ENCODE measurements at places on chromosomes 4 and X. TPM values are rescaled to one million over a fixed set of nuclear protein-coding genes. Genes with fewer than 3 reads are reported as not detected.
A peak's percentile ranks its signal among the peaks of the same experiment; 100 is the strongest.

DNA sequence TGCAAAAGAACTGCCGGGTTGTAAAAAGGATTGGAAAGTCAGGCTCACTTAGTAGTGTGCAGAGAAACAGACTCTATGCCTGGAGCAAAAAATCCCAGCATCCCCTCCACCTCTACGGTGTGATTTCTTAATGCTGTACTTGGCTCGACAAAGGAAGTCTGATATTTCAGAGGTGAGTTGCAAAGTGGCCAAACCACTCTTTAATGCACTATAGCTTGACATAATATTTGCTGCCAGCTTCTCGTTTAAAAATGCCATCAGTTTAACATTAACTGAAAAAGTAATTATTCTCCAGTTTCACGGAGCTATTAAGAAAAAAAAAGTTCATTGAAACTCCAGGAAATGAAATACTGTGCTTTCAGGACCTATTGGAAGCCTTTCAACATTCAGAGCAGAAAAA, 448.3 kb upstream of the ZFP42 start:
- DNase-seq: peak; percentile 10

- peak; percentile 57 for DNase-seq
Measured at GRCh38 chrX:19882066-19882775, 5.2 kb downstream of the SH3KBP1 start.

DNA sequence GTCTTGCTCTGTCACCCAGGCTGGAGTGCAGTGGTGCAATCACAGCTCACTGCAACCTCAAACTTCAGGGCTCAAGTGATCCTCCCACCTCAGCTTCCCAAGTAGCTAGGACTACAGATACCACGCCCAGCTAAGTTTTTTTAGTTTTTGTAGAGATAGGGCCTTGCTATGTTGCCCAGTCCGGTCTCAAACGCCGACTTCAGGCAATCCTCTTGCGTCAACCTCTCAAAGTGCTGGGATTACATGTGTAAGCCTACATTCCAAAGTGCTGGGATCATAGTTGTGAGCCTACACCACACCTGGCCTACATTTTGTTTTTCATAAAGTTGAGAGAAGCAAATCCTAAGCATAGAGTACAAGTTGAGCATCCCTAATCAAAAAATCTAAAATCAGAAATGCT, 42.2 kb downstream of the SMARCA5 start:
- DNase-seq: peak; percentile 1

Gene OTC
- not detected for total RNA-seq

Gene RIPPLY1
- not detected for total RNA-seq

DNA sequence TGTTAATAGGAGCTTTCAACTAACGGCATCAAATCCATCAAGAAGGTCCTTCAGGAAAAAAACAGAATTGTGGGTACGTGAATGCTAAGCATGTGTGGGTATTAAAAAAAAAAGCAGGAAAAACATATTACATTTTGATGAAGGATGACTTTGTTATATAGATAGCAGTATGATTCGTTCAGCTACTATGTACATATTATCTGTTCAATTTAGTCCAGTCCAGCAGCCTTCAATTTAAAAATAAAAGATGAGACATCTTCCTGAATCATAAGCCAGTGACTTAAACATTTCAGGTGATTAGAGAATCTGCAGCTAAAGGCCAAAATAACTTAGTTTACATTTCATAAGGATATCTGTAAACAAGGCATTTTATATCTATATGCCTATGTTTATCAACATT, 63.4 kb downstream of the LCORL start:
- no peak for DNase-seq

GRCh38 chr4:73869130-73870055, at the start of gene CXCL1:
CXCL1 (plus strand) TSS chr4:73869393; CDS start chr4:73869471, 78 bp downstream.
- no peak for DNase-seq

Gene SLC9B1
- not detected for total RNA-seq

GRCh38 chr4:95058991-95059390, 301.2 kb downstream of the BMPR1B start:
- no peak for DNase-seq

DNA sequence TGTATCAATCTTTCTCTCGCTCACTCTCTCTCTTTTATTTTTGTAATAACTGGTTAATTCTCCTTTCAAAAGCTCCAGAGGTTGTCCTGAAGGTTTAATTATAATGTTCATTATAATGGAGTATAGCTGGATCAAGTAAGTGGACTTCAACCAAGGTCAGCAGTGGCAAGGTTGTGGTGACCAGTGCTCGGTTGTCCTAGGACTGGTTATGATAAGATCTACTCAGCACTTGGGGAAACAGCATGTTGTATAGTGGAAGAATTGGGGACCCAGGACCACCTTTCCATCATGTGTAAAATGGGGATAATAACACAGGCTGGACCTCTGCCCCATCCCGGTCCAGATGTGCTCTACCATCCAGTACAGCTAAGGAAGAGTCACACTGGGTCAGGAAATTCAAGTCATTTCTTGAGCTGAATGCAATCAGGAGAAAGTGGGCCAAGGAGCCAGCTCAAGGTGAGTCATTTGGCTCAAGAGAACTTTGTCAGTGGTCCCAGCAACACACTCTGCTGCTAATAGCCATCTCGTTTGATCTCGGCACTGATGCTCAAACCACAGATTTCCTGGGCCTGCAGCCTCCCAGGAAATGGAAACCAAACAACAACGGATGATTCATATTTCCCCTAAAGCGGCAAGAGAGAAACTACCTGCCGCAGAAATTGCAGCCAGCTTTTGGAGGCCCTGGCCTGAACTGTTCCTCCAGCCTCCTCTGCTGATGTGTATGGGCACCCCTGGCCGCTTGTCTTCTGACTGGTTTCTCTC, 123.6 kb upstream of the RBPJ start:
- DNase-seq: peak; percentile 99

Gene AMTN
- total RNA-seq: 4.2 TPM

Gene ATP1B4
- not detected for total RNA-seq

Gene SLC34A2
- not detected for total RNA-seq

GRCh38 chr4:139768896-139769295, 103.3 kb downstream of the MGST2 start:
- peak; percentile 10 for DNase-seq

Gene NMU
- total RNA-seq: 5.2 TPM

DNA sequence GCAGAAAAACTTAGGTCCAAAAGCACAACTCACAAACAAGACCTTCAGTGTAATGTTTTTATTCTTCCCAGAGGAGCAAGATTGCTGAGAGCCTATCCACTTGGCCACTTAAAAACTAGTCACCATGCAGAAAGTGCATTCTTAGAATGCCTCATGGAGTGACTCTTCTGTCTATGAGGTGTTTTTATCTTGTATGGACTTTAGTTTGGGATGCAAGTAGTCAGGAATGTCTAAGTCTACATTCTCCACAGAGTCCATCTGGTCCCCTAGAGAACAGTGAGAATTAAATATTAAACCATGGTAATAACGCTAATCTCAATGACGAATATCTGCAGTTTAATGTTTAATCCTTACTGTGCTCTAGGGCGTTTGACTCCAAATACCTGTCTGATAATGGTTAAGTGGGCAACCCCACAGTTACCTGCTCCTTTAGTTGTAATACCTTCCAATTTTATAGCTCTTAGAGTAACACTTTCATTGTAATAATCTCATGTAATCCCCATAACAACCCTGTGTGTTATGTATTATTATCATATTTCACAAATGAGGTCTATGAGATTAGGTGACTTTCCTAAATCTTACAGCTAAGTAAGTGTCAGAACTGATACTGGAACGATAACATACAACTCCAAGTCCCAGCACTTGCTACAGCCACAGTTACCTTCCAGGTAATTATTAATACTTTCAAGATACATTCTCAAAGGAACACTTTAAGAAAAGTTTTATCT, 235.6 kb upstream of the JADE1 start:
- DNase-seq: peak; percentile 77

GRCh38 chr4:152321923-152322322, 214.0 kb downstream of the FBXW7 start:
- no peak for DNase-seq

- peak; percentile 48 for DNase-seq
Measured at GRCh38 chr4:6257247-6258025, 12.2 kb upstream of the WFS1 start.

Gene ALPK1
- 12.0 TPM for total RNA-seq

GRCh38 chr4:174398728-174399127, 115.0 kb downstream of the CEP44 start:
- DNase-seq: peak; percentile 61

Gene C4orf50
- total RNA-seq: not detected

GRCh38 chrX:19774905-19775304, 112.5 kb downstream of the SH3KBP1 start:
- no peak for DNase-seq

DNA sequence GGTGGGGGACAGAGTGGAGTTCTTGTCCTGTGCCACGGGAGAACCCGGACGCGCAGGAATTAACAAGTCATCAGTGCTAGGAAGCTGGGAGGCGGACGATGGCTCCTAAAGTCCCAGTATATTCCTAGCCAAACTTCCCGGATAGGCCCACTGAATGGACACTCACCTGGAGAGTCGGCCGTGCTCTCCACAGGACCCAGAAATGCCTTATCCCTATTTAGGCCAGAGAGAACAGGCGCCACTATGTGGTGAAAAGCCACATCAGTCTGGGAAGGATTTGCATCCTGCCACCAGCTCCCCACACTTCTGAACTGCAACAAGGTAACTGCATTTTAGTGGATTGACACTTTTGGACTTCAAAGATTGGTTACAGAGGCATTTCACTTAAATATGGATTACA, 1.1 kb downstream of the CFAP299 start:
- no peak for DNase-seq

DNA sequence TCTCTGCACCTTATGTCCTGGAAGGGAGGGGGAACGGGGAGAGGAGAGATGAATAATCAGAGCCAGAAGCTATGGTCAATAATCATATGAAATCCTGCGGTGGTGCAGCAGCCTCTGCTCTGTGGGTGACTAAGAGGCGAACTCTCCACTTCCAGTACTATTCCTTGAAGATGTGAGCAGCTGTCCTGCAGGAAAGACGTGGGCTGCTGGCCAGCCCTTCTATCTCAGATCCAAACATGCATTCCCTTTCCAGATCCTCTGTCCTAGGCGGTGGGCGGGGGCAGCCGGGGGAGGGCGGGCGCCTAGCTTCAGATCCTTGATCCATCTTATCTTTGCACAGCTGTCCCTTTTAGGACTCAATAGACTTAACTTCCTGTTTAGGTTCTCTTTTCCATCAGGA, 34.5 kb downstream of the SPINK2 start:
- DNase-seq: peak; percentile 63

- no peak for DNase-seq
Measured at GRCh38 chrX:108344216-108344615, 94.0 kb downstream of the COL4A6 start.

DNA sequence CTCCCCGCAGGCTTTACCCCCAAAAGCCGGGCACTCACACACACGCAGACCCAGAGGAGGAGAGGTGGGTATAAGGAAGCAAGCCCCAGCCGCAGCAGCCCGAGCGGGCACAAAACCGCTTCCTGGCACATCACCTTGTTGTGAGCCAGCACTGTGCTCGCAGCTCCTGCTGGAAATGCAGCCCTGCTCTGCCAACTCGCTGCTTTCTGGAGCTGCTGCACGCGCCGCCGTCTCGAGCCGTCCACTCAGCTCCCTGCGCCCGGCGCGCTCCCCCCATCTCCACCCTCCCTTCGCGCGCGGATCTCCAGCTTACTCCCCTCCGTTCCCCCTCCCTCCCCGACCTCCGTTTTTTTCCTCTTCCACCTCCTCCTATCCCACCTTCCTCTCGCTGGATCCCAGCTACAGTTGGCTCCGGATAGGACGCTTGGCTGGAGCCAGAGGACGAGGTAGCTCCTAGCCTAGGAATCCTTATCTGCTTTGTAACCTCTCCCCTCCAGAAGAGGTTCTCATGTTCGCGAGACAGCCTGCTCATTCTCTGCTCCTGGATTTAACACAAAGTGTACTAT, at the start of gene SPOCK3:
Gene SPOCK3, minus strand, starts transcription at position 179 of the 566 bp plus-strand sequence.
- peak; percentile 47 for DNase-seq

Gene HELT
- total RNA-seq: not detected

DNA sequence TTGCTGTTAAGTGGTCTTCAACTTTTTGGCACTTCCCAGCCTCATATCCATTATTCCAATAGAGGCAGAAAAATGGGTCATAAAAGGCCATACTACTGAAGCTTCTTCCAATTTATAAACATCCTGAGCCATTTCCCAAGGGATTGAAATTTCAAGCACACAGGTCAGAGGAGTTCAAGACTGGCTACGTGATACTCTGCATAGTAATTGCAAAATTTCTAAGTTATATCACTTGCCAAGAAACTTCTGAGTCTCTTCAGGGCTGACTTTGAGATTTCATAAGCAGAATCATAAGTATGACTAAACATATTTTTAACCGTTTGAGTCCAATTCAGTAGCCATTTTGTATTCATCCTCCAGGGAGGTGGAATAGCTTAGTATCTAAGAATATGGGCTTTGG, 75.6 kb upstream of the RXFP1 start:
- DNase-seq: no peak

DNA sequence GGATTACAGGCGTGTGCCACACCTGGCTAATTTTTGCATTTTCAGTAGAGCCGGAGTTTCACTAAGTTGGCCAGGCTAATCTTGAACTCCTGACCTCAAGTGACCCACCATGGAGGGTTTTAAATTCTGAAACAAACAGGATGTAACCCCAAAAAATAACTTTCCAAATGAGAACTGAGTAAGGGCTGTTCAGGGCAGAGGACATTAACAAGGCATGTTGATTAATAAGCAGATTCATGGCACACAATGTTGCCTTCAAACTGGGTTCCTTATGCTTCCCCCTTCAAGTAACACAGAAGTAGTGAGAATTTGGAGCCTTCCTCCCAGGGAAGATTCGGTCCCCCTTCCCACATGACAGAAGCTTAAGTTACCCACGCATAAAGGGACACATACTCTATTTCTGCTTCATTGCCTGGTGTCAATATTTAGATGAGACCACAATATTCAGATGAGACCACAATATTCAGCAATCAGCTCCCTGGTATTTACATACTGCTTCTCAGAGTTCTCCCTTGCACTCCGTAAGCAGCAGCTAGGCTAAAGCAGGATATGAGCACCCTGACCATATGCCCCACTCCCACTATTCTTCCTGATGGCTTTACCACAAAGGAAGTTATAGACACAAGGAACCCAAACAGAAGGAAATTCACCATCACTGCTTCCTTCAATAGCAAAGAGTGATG, 21.4 kb downstream of the GRSF1 start:
- no peak for DNase-seq

- no peak for DNase-seq
Measured at GRCh38 chrX:46228389-46228788, 316.8 kb downstream of the ZNF674 start.

DNA sequence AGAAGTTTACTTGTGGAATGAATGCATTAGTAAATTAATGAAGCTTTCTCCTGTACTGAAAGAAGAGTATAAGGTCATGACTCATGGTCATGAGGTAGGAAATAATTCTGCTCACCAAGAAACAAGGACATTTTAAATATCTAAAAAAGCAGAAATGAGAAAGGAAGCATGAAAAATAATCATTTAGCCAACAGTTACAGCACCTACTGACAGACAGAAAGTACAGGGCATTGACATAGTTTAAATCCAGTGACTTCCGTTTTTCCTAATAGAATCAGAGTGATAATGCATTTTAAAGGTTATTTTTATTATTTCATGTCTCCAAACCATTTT, 30.5 kb upstream of the ACSL1 start:
- DNase-seq: no peak

DNA sequence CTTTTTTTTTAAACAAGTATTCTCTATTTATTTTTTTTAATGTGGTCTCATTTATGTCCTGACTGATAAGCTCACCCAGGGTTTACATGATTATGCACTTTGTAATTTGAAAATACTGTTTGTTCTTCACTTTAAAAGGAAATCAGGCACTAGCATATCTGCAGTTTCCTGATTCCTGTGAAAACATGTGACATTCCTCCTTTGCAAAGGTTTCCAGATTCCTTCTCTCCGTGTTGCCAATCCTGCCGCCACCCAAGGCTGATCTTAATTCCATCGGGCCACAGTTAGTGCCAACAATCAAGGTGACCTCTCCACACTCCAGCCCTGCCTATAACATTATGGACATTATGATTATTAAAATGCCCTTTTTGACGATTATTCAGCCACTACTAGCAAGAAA, 225.4 kb downstream of the PCDH7 start:
- DNase-seq: no peak
